ENCODE measurements at places on chromosomes 4 and X.

DNA sequence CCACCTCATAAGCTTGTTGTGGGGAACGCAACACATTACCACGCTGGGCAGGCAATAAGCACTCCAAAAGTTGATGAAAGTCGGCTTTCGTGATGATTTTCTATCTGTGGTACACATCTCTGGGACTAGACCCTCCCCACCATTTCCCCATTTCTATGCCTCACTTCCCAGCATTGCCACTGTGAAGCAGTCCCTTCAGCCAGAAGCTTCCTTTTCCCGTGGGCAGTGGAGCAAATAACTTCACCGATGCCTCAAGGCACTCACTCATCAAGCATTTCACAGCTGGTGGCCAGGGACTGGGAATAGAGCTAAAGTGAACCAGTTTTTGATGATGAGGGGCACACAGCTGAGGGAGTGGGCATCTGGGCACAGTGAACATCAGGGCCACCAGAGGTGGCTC lies 18.9 kb downstream of the C4orf50 start:
- DNase-seq, result no peak

- DNase-seq, result no peak
Observed at GRCh38 chrX:66163849-66164411, at the start of gene HEPH. TSS of gene HEPH (plus strand) at chrX:66164247. CDS start at chrX:66170571, 6,324 bp downstream.

GRCh38 chrX:17432158-17432557 lies 57.2 kb downstream of the NHS start:
- no peak for DNase-seq

GRCh38 chrX:25156323-25156722 lies 140.6 kb upstream of the ARX start:
- DNase-seq, result no peak

GRCh38 chr4:7266525-7267292 lies 74.4 kb downstream of the SORCS2 start:
- DNase-seq, result no peak

DNA sequence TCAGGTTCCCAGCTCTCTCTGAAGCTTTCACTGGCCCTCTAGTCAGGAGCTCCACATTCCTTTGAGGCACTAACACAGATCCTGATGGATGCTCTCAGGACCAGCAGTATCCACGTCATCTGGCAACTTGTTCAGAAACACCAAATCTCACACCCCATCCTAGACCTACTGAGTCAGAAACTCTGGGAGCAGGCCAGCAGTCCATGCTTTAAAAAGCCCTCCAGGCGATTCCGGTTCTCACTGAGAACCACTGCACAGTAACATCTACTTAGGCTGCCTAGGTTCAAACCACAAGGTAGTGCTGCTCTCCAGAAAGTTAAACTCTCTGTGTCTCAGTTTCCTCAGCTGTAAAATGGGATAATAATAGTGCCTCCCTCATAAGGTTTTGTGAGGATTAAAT lies 55.3 kb downstream of the CCDC158 start:
- no peak for DNase-seq

- DNase-seq, result no peak
Observed at GRCh38 chrX:106791495-106791894, 11.0 kb upstream of the TBC1D8B start.

DNA sequence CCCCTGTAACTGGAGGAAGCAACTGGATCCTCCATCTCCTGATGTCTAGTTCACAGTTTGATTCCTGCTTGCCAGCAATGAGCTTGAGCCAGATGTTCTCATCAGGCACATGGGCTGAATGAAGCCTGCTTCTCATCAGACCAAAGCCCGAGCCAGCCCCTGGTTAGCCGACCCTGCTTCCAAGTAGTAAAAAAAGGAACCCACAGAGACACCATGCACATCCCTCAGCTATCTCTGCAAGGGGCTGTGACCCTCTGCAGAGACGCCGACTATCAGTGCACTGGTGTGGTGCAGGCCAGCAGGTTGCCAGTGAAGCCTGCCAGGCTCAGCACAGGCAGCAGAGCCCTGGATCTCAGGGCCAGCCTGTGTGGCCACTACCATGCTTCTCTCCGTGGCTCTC lies 2.8 kb downstream of the DCTD start:
- DNase-seq, result no peak

- no peak for DNase-seq
Observed at GRCh38 chr4:35252071-35252470, 992.2 kb downstream of the ARAP2 start.
